CD8-positive, alpha-beta T cell (primary cell): ENCODE measurements at places on chromosomes 7 and 10.

GRCh38 chr7:133859231-133859630 lies 267.9 kb upstream of the LRGUK start:
- DNase-seq, result no peak

DNA sequence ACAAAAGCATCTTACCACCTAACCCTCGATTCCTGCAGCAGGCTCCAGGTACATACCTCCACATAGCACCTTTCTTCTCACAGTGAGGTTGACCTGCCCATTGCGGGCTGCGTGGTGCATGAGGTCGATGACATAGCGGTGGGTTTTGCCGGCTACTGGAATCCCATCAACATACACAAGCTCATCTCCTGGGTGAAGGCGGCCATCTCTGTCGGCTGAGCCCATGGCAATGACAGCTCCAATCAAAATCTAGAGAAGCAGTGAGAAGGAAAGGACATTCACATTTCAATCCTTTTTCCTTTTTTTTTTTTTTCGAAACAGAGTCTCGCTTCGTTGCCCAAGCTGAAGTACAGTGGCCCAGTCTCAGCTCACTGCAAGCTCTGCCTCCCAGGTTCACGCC lies 369.3 kb downstream of the PHTF2 start:
- no peak for DNase-seq

DNA sequence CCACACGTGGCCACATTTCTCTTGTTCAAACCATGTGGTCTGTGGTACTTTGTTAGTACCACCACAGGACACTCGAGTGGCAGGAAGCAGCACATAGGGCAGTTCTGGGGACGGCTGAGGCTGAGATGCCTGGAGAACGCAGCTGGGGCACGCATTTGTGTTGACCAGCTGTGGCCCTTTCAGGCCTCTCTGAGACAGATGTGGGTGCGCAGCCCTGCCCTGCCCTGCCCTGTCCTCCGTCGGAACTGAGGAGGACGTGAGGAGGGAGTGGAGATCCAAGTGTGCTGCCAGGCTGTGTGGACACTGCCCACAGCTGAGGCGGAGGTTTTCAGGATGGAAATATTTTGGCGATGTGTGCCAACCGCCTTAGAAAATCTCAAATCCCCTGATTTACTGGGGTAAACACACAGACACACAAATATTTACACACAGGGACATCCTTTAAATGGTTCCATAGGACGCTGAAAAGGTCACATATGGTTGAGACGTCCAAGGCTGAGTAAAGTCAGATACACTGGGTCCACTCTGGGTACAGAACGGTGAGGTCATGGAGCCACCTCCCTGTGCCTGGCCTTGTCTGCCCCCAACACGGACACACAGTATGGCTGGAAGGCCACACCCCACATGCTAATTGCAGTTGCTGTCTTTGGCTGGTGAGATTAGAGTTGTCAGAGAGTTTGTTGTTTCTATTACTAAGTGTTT lies 14.8 kb downstream of the BHLHA15 start:
- DNase-seq, result no peak

DNA sequence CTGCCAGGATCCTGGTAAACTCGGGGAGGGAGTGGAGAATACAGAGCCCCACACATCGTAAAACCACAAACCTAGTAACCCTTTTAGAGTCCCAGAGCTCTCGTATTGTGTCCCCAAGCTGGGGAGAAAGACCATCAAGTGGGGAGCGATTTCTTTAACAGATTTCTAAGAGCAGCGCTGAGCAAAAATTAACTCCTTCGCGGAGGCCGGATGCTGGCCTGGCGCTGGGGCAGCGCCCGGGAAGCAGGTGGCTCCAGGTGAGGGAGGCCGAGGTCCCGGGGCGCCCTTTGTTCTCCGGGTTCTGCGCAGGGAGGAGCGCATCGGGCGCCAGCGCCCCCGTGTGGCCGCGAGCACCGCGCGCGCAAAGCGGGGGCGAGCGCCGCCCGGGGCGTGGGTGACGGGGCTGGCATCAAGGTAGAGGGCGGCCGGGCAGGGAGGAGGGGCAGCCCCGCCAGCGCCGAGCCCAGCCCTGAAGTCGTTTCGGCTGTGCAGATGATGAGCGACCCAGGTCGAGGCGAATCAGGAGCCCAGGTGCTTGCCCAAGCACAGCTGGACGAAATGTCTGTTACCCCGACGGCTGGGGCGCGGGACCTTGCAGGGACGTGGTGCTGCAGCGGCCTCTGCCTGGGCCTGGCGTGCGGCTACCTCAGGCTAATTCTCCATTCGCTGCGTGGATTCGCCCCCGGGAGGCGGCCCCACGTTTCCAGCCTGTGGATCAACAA lies 10.4 kb upstream of the FGFR2 start:
- DNase-seq, result peak; percentile 20

DNA sequence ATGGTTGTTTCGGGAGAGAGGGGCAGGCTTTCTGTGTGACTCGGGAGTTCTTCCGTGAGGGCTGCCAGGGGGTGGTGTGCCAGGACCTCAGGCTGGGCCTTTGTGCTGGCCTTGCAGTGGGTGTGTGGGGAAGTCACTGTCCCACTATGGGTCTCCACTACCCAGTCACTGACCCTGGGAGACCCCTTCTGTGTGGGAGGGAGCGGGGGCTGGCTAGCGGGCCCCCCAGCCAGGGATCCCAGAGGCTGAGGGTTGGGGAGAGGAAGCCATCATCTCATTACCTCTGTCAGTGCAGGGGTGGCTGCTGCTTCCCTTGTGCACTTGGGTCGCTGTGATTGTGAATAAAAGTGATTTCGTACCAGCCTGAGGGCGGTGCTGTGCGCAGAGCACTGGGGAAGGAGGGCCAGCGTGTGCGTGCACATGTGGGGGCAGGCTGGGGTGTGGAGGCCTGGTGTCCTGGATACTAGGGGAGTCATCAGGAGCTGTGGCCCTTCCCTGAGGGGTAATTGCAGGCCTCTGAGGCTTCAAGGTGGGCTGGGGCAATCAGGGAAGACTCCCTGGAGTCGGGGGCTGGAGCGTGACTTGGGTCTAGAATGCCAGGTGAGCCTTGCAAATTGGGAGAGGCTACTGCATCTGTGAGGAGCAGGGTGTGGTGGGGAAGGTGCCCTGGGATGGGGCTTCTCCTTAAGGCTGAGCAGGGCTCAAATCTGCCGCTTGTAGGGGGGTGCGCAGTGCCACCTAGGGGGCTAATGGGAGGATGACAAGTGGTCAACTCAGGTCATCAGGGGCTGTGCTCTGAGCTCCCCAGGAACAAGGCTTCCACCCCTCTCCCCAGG lies 98.9 kb downstream of the NEURL1 start:
- DNase-seq, result no peak

GRCh38 chr7:134724606-134725005 lies 54.8 kb upstream of the CALD1 start:
- no peak for DNase-seq

DNA sequence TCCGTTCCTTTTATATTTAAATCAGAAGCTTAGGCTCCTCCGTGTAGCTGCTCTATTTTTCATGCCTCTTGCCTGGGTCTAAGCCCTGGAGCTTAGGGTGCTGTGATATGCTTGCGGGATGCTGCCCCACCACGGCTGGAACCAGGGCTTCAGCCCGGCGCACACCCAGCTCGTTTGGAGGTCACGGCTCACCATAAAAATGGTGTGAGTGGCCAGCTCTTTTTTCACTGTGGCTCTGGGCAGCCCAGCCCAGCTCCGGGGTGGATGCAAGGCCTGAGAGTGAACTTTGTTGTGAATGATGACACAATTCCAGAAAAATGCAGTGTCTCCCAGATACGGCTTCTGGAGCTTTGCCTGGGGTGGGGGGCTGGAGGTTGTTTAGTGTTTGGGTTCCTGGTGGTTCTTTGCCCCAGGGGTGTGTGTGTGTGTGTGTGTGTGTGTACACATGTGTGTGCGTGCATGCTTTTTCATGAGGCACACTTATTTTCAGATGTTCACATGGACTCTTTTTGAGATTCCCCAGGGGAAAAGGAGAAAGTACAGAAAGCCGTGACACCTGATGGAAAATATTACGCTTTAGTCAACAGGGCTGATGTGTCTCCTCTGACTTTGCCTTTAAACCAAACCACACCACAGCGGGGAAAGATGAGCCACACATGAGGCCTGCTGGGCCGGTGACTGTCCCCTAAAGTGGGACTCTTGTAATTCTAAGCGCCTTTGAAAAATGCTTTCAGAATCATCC lies 46.2 kb downstream of the GRK5 start:
- no peak for DNase-seq

- no peak for DNase-seq
Observed at GRCh38 chr10:34537629-34538231, 277.4 kb downstream of the PARD3 start.

GRCh38 chr7:128928159-128928813 lies 9.4 kb upstream of the IRF5 start:
- DNase-seq, result no peak

DNA sequence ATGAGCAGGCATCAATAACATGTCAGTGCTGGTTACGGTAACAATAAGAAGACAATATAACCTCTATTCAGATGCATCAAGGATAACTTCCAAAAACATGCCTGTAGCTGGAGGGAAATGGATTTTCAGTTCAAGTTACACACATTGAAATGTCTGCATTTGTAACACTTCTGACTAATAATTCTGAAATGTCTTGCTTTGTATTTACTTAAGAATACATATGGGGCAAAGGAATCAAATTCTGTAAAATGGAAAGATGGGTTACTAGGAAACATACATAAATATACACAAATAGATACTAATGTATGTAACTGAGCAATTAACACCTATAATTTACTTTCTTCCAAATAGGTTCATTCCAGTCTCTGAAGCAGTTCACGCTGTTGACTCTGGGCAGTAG lies 18.6 kb upstream of the MTPN start:
- no peak for DNase-seq
